Stimulated activated CD4-positive, alpha-beta T cell treated with anti-CD3 and anti-CD28 coated beads, Interleukin-15, amount 100 ng/mL, for 48 hours (primary cell): ENCODE measurements at places on chromosomes 5 and 9.

DNA sequence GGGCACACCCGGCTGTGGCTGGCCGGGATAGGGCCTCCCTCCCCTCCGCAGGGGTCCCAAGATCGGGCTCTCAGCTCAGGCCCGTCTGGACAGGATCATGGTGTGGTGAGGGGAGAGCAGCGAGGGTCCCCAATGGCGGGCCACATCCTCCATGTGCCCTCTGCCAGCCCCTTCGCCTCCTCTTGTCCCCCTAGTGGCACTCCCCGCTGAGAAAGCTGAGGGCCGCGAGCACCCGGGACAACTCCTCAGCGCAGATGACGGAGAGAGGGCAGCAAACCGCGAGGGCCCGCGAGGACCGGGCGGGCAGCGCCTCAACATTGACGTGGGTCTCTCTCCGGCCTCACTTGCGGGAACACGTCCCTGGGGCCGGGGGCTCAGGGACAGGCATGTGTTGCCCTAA is 24.6 kb downstream of the NKD2 start:
- no peak for DNase-seq

DNA sequence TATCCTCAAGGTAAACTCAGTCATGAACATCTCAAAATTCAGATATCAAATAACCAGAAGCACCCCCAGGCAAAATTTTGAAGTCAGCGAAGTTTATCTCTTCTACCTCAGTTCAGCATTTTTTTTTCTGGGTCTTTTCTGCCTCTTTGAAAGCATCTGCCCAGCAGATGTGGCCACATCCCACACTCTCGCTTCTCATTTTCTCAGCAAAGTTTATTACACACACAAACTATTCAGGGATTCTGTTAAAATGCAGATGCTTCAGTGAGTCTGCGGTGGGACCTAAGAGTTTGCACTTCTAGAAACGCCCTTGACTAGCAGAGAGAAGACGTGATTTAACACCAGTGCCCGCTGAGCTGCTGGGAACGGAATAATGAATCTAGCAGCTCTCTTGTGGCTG is 19.3 kb downstream of the RASEF start:
- no peak for DNase-seq

DNA sequence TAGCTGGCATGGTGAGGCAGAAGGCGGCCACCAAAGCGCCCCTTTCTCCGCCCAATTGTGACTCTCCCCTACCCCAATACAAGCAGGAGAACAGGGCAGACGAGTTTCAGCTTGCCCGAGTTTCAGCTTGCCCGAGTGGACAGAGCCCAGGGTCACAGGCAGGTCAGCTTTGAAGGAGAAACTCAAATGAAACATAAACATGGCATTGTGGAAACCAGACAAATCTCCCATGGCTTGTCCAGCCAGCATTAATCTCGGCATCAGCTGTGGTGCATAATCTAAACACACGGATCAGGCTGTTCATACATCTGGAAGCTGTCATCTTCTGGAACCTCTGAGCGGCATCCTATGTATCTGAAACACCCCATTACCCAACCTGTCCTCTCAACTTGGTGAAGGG is 16.9 kb downstream of the PTCH1 start:
- DNase-seq, result no peak

- DNase-seq, result no peak
These were observed 1424.5 kb upstream of the NUDT12 start for GRCh38 chr5:104987074-104987473.

DNA sequence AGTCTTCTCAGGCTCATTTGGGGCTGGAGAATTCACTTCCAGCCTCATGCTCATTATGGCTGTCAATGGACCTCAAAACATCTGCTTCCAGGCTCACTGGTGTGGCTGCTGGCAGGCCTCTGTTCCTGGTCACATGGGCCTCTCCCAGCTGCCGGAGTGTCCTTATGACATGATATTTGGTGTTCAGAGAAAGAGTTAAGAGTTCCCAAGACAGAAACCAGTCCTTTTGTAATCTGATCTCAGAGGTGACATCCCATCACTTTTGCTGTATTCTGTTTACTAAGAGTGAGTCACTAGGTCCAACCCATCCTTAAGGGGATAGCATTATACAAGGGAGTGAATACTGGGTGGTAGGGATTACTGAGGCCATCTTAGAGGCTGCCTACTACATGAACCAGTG is 104.6 kb downstream of the CACNA1B start:
- DNase-seq, result no peak

- DNase-seq, result no peak
These were observed 134.0 kb downstream of the KCTD16 start for GRCh38 chr5:144304688-144305087.
